ENCODE measurements at places on chromosomes 2 and 18.

- DNase-seq, result no peak
Measured at GRCh38 chr2:66915237-66915636, 480.3 kb downstream of the MEIS1 start.

GRCh38 chr2:101149241-101150192 lies 1.7 kb downstream of the TBC1D8 start:
- no peak for DNase-seq

- DNase-seq, result no peak
Measured at GRCh38 chr18:12968619-12969018, 20.8 kb downstream of the SEH1L start.

DNA sequence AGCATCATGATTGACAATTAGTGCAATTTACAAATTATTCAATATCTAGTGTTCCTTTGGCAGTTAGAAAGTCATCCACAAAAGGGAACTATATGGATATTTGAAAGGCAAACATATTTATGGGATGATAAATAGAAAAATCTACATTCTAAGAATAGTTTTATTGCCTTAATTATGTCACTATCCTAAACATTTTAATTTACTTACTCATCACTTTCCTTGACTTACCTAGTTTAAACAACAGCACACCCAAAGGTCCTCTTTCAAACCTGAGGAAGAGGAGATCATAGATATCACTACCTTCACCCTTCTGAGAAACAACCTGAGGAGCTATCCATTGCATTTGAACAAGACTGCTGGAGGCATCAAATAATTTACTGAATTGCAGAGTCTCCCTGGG lies 184.5 kb downstream of the WDPCP start:
- no peak for DNase-seq

DNA sequence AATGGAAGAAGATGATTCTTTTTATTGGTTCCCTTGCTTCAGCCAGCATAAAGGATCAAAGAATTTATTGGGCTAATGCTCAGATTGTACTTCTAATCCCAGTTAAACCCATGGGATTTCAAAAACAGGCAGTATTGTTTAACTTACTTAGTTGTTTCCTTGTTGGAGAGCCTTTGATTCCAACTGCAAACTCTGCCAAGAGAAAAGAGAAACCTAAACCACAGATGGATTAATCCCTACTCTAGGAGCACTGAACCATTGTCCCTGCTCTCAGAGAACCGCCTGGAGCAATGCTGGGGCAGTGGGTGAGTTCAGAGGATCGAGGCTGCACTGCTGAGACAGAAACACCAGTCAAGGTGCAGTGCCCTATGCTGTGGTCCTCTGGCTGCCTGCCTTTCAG lies 44.9 kb upstream of the SIGLEC15 start:
- DNase-seq, result no peak

- no peak for DNase-seq
Measured at GRCh38 chr2:1055014-1055595, 104.5 kb downstream of the SNTG2 start.

Data from stimulated activated CD8-positive, alpha-beta memory T cell treated with anti-CD3 and anti-CD28 coated beads, Interleukin-4, amount 100 ng/mL, for 4 hours (primary cell).